NCI-H1694 (cell line): ENCODE measurements at places on chromosomes 3 and 15.
A peak's percentile ranks its signal among the peaks of the same experiment; 100 is the strongest.

DNA sequence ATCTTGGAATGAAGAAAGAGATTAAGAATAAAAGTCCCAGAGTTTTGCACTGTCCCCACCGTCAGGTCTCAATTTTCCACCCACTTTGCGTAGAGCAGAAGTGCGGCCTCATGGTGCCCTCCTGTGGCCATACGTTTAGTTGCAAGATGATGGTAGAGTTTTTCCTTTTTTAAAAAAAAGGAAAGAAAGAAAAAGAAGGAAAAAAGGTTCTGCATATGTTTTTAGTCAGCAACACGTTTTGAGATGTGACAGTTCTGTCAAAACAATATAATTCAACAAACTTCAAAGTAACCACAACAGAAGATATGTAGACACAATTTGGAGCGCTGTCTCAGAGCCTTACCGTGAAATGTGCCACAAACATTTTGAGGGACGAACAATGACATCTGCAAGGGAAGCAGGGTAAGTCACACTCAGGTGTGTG lies 24.6 kb downstream of the EBLN2 start:
- DNase-seq, result peak; percentile 6

- no peak for DNase-seq
Measured at GRCh38 chr3:58000306-58001085, 7.7 kb upstream of the FLNB start.

DNA sequence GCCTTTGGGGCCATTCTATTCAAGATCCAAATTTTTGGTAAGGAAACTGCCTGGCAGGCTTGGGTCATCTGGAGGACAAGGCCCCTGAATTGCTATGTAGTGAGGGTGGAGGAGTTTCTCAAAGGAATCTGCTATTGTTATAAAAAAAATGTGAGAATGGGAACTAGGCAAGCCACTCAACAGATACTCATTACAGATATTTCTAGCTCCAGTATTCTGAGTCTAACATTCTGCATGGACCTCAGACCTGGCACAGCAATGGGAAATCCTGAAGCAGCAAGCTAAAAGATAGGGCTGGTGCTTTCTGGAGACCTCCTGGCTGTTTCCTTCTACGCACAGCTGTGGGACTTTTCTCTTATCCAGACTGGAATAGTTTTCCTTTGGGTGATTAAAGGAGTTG lies 430.7 kb upstream of the RBMS3 start:
- no peak for DNase-seq

- no peak for DNase-seq
Measured at GRCh38 chr15:77599899-77600298, 32.8 kb downstream of the LINGO1 start.

- DNase-seq, result no peak
Measured at GRCh38 chr3:14680716-14681115, 5.8 kb downstream of the C3orf20 start.

DNA sequence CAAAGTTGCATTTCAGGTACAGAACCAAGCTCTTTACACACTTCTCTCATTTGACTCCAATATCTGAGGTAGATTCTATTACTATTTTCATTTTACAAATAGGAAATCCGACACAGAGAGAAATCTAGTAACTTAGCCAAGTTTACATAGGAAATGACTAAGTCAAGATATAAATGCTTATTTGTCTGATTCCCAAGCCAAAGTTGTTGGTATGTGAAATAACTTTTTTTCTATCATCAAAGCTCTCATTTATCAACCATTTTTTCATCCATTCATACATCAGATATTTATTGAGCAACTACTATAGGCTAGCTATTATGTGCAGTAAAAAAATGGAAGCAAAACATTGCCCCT lies 89.2 kb upstream of the MITF start:
- no peak for DNase-seq

DNA sequence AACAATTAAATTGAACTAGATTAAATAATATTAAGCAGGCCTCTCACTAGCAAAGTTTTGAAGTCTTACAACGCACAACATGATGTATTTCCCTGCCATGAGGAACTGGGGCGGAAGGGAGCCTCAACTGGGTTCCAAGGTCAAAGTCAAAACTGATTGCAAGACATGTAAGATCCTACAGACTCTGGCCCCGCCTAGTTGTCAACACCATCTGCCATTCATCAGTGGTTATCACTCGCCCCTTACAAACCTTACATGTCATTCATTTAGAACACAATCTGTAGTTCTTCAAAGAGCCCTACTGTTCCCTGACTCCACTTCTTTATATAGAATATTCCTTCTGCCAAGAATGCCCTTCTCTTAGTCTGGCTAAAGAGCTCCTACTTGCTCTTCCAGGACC lies 10.0 kb downstream of the ATP13A3 start:
- DNase-seq, result no peak

DNA sequence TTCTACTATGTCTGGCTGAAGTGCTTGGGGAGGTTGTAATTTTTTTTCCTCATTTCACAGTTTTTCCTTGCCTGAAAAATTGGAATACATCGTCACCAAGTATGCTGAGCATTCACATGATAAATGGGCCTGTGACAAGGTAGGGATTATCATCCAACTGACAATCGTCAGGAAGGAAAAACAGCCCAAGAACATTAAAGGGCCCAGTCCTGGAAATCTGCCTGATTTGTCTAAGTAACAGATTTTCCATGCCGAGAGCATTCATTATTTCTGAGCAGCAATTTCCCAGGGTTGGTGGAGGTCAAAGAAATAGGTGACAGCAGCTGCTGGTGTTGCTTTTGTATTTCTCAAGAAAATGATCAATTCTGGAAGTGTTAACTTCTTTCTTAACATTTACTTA lies 226.0 kb upstream of the CHRM5 start:
- DNase-seq, result no peak

DNA sequence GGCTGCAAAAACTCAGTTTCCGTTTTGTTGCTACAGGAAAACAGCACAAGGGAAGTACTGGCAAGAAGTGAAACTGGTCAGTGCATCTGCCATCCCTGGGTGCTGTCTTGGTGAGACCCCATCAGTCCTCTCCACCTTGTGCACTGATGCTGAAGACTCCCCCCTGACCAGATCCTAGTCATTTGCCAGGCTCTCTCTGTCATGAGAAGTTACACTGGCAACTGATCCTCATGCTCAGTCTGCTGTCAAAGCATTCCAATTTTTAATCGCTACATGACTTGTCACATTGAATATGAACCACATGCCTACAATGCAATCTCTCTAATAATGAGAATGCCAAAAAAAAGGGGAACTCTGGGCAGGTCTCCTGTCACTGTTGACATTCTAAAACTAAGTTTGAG lies 296.5 kb downstream of the ZIC1 start:
- no peak for DNase-seq

- peak; percentile 12 for DNase-seq
Measured at GRCh38 chr15:42215913-42216829, 8.1 kb upstream of the VPS39 start.

DNA sequence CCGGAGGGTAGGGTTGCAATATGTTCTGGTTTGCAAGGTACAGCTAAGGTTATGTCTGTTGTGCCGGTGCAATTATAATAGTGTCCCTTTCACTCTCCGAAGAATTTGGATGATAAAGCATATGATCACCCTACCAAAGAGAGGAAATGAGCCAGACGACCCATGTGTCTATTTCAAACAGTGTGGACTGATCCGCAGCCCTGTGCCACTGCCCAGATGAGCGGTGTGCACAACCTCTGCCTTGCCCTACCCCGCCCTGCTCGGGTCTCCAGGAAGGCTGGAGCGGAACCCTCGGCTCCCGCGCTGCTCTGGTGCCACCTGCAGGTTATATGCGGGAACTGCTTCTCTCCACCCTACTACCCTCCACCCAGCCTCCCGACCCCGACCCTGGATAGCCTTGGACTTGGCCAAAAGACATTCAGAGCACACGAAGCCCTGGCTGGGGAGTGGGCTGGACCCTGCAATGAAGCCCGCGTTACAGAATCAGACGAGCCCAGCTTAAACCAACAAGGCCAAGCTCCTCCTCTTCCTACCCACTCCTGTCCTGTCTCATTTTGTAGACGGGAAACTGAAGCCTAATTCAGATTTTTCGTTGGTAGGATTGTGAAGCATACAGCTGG lies 68.4 kb upstream of the CHRNB4 start:
- peak; percentile 70 for DNase-seq

- DNase-seq, result no peak
Measured at GRCh38 chr15:43165801-43166325, 19.3 kb upstream of the CCNDBP1 start.

GRCh38 chr3:21326704-21327475 lies 424.1 kb downstream of the ZNF385D start:
- DNase-seq, result no peak

DNA sequence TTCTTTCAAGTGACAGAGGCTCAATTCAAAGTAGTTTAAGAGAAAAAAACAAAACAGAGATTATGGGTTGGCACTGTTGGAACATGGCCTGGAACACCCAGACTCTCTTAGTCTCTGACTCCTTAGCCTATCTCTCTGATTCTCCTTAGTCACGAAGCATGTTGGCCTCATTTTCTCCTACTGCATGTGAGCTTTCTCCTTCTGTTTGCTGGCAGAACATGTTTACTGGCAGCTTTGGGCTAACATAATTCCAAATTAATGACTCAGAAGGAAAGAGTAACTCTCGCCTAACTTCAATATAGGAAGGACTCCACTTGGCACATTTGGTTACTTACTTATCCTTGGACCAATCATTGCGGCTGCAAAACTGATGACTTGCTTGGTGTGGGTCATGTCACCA lies 21.7 kb upstream of the CCDC39 start:
- DNase-seq, result no peak

DNA sequence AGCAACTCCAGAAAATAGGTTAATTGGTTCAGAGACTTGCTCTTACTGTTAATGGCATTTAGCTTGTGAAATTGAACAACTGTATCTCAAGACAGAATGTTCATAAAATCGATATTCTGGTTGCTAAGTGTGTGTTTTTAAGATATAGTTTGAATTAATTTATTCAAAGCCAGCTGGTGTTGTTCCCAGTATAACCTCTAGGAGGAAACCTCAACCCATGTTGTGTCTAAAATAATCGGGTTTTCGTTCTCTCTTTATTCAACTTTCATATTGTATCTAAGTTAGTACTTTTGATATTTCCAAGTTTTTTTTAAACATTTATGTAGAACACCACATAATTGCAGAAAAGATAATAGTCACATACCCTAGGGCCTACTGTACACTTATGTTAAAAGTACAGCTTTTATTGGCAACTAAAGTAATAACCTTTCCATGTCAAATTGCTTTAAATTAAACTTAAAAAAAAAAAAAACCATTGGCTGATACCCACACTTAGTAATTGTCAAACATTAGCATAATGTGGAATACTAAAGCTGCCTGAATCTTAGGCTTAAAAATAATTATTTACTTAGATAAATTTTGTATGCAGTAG lies 90.9 kb downstream of the SAMMSON start:
- DNase-seq, result no peak

DNA sequence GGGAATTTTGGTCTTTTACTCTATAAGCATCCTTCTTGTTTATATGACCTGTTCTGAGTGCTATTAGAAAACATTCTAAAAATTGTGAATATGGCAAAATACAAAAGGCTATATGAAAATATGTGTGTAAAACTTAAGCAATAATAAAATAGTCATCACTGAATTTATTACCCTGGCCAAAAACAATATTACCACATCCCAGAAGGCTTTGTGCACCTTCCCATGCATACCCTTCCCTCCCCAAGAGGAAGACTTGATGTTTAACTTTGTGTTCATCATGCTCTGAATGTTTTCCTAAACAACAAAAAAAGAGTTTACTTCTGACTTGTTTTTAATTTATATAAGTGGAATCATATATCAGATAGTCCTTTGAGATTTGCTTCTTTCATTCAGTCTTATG lies 155.1 kb upstream of the TNIK start:
- no peak for DNase-seq

DNA sequence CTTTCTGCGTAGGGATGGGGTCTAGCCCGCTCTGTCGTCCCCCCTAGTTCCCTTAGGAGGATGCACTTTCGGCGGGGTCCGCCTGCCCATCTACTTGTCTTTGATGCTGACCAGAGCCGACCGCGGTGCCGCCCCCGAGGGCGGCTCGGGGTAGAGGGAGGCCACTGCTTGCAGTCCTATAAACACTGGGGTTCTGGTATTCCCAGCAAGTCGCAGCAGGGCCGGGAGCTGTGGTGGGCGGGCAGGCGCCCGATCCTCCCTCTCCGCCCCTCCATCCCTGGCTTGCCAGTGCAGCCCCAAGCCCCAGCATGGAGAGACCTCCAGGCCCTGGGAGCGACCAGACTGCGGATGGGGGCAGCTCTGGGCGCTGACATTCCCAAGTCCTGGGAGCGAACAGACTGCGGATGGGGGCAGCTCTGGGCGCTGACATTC lies 830 bp downstream of the SEMA4B start:
- DNase-seq, result no peak

GRCh38 chr3:183317271-183317670 lies 64.2 kb downstream of the B3GNT5 start:
- DNase-seq, result no peak

DNA sequence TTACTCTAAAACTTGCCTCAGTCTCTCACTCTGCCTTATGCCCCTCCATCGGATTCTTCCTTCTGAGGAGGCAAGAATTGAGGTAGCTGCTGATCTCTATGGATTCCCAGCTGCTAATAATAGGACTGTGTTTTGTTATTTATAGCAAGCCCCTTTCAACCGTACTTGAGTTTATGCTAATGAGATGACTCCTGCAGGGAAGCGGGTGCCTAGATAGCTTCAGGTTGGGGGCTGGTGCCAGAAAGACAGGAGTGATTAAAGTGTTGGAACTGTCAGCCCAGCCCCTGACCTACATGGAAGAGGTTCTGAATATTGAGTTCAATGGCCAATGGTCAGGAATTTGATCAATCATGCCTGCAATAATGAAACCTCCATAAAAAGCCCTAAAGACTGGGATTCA lies 21.8 kb upstream of the LIMD1 start:
- no peak for DNase-seq

GRCh38 chr15:77022646-77023575 lies 28.0 kb downstream of the PSTPIP1 start:
- no peak for DNase-seq

DNA sequence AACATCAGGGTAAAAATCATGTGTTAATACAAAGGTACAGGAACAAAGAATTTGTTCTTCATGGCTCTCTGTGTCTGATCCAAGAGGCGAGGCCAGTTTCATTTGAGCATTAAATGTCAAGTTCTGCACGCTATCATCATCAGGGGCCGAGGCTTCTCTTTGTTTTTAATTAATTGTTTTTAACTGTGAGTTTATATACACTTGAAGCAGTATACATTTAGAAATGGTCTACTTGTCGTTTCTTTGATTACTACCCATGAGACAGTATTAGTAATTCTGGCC lies 21.2 kb upstream of the OCA2 start:
- DNase-seq, result no peak

GRCh38 chr15:70596354-70597055 lies 166.9 kb downstream of the UACA start:
- no peak for DNase-seq

- no peak for DNase-seq
Measured at GRCh38 chr3:86182606-86183005, 808.3 kb downstream of the VGLL3 start.

- DNase-seq, result no peak
Measured at GRCh38 chr3:49377483-49377882, 19.3 kb upstream of the GPX1 start.

GRCh38 chr3:67048715-67049074 lies 50.6 kb downstream of the KBTBD8 start:
- DNase-seq, result no peak
